ENCODE measurements at places on chromosomes 1 and 21.

GRCh38 chr1:232906441-232906840 lies 44.0 kb upstream of the NTPCR start:
- DNase-seq = no peak

GRCh38 chr1:8911416-8912309 lies 33.2 kb upstream of the ENO1 start:
- no peak for DNase-seq

- no peak for DNase-seq
Observed at GRCh38 chr1:171799166-171799565, 17.7 kb downstream of the METTL13 start.

GRCh38 chr1:151165281-151165737 lies 393 bp downstream of the LYSMD1 start:
- no peak for DNase-seq

- no peak for DNase-seq
Observed at GRCh38 chr1:85314726-85315125, 38.3 kb upstream of the BCL10 start.

DNA sequence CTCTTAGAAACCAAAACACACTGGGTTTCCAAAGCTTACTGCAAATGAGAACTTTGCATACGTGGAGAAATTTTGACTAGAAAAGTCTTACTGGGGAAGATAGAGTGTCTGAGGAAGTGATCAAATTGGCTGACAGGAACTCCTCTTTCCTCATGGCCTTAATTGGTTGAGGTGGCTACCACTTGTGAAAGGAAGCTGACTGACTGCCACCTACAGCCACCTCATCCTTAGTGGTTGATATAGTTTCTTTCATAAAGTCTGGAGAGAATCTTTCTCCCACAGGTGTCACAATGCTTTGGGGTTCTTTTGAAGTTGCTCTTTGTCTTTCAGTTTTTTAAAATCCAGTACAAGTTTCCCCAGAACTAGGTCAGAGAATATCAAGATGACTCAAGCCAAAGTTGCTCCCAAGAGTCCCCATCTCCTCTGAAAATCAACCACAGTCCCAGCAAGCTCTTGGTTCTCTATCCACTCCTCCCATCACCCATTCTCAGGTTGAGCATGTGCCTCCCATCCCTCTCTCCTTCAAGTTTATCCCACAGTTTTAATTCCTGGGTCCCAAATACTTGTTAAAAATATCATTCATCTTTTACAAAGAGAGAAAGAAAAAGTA lies 43.3 kb downstream of the GPR88 start:
- no peak for DNase-seq

DNA sequence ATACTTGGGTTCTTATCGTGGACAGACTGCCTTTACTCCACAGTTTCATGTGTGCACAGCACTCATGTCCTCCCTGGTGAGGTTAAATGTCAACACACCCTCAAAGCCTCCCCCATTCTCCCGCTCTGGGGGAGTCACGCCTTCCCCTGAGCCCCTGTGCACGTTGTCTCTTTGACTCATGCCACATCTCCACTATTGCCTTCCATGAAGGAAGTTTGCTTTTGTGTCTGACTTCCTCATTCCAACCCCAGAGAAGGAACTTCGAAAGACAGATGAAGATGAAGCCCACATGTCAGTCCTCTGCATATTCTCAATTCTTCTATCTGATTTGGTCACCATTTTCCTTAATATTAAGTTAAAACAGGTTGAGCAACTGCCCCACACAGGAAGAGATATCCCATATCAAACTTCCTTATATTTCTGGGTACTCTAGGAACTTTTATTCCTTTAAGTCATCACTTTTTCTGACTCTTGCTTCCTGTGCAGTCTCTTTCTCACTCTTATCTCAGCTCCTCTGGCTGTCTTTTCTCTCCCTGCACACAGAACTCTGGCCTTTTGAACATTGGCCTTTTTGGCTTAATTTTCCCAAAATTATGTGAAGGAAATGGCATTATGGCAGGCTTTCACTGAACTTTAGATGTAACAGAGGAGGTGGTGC lies 41.5 kb downstream of the C4BPA start:
- DNase-seq = no peak

- no peak for DNase-seq
Observed at GRCh38 chr1:119956306-119956705, 60.0 kb upstream of the ADAM30 start.

- DNase-seq = no peak
Observed at GRCh38 chr1:228794173-228794572, 58.9 kb downstream of the RHOU start.

- no peak for DNase-seq
Observed at GRCh38 chr1:217554849-217555248, 76.0 kb downstream of the GPATCH2 start.

- DNase-seq = no peak
Observed at GRCh38 chr21:43619856-43620255, 39.4 kb downstream of the HSF2BP start.

- peak; percentile 73 for DNase-seq
Observed at GRCh38 chr1:204846546-204846945, 24.1 kb upstream of the NFASC start.

DNA sequence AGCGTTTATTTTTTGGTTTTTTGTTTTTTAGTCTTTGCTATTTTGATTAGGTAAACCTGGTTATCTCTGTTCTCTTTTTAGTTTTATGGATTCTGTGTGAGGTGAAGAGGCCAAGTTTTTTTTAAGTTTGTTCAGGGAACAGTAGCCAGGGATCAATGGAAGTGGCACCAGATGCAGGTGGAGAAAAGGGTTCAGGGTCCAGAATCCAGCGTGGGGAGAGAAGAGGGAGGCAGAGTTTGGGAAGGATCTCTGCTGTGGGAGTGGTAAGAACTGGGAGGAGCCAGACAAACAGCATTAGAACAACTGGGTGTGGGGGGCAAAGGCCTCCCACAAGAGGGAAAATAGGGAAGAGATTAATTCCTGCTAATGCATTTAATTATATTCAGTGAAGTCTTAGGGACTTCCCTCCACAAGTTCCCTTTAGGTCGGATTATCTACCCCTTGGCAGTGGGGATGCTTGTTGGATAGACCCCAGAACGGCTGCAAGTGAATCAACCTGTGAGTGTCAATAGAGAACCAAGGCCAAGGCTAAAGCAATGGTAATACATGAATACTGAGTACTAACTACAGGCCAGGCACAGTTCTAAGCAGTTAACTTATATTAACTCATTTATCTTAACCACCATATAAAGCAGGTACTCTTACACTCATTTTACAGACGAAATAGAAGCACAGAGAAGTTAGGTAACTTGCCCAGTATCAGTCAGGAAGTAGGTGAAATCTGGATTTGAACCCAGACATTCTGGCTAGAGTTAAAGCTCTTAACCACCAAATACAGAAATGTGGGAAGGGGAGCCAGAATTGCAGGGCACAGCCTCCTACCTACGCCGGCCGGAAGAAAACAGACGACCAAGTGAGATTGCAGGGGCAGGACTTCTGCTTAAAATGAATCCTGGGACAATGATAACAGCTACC lies 498 bp downstream of the GNAT2 start:
- DNase-seq = no peak

DNA sequence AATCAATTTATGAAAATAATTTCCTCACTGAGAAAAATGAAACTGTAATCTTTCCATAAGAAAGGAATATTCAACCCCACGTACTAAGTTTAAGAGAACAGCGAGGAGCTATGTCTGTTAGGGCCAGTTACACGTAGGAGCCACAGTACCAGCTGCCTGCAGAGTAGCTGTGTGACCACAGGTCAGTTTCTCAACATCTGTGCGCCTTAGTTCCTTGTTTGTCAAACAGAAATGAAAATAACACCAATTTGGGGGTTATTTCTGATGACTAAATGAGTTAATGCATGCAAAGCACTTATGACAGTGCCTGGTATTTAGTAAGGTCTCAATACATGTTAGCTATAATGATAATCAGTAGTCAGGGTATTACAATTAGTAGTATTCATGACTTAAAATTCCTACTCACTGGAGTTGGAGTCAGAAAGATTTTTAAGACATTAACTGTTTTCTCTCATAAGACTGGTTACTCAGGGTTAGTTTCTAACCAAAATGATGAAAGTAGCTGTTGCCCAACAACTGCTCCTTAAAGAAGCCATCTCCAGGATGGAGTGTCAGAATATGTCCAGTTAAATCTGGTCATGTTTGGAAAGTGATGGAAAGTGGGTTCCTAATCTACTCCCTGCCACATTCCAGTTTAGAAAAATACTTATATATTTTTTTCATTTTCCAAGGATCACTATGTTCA lies 85.8 kb upstream of the ZNF648 start:
- no peak for DNase-seq

- no peak for DNase-seq
Observed at GRCh38 chr1:228174482-228175315, 9.1 kb downstream of the IBA57 start.

GRCh38 chr1:202351725-202352124 lies 3.2 kb downstream of the PPP1R12B start:
- DNase-seq = no peak

- DNase-seq = no peak
Observed at GRCh38 chr1:26607186-26607585, 77.6 kb downstream of the RPS6KA1 start.

GRCh38 chr1:151893176-151893924 lies 16.0 kb downstream of the THEM4 start:
- DNase-seq = no peak

- DNase-seq = no peak
Observed at GRCh38 chr1:244050014-244050834, 859 bp upstream of the ZBTB18 start.
